ENCODE measurements at places on chromosomes 7 and 10.

DNA sequence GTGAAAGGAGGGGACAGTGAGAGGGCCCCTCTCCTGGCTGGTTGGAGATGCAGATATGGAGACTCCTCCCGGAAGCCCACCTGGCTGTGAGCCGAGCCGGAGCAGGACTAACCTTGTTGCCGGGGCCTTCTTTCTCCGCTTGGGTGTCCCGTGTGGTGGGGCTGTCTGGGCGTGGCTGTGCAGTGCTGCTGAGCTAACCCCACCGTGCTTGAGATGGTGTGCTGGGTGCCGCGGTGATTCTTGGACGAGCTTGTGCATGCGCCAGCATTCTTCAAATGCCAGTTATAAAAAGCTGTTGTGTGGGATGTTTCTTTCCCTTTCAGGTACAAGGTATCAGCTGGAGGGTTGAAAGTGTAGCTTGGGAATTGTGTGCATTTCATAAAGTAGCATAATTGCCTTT, 48.8 kb downstream of the DAGLB start:
- no peak for DNase-seq

DNA sequence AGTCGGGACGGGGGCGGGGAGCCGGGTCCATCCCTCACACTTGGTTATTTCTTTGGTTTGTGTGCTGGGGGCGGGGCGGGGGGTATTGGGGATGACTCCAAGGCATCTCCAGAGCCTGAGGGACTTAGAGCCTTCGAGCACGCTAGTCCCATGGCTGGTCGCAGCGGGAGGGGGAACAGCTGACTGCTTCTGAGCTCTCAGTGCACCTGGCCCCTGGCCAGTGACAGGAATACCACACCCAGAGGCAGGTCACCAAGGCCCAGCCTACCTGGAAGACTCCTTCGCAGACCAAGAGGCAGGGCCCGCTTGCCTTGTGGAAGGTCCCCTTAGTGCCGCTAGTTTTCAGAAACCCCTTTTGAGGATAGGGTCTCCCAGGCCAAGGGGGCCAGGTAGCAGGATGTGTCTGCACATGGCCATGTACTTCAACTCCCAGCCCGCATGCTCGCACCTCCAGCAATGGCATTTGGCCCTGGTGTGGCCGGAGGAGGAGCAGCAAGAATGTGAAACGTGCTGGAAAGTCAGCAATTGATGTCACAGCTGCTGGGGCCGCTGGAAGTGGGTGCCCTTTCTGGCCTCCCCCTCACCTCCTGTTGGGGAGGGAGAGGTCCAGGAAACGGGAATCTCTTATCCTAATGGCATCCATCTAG, 40.3 kb downstream of the AGAP3 start:
- DNase-seq: no peak

GRCh38 chr10:132850246-132850645, 64.3 kb upstream of the NKX6-2 start:
- DNase-seq: no peak

- no peak for DNase-seq
Observed at GRCh38 chr10:115606086-115606485, 512.9 kb downstream of the ATRNL1 start.

- no peak for DNase-seq
Observed at GRCh38 chr10:44178856-44179255, 206.0 kb downstream of the CXCL12 start.

DNA sequence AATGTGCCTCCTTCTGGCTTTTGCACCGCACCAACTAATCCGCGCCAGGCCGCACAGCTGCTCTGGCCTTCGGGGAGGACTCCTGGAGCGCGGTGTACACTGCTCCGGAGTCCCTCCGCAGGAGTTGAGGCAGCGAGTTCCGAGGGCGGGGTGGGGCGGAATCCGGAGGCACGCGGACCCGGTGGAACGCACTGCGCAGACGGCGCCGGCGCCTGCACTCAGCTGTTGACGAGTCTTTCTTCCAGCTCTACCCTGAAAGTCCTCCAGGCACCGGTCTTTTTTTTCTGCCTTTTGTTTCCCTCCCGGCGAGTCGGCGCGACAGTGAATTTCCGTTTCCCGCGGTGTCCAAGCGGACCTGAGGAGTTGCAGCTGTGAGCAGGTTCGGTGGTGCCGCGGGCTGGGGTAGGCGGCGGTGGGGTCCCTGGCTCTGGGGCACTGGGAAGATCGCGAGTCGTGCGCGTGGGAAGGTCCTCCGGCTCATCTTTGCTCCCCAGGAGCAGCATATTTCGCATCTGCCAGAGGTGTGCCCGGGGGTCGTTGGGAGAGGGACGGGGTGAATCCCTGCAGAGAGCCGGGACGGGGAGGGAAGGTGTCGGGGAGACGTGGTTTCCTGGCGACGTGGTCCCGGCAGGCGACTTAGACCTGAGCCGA, 44.1 kb downstream of the SFTPD start:
- no peak for DNase-seq

GRCh38 chr10:100693821-100694220, 51.6 kb upstream of the PAX2 start:
- no peak for DNase-seq

GRCh38 chr10:130141460-130141859, 5.3 kb downstream of the GLRX3 start:
- no peak for DNase-seq

DNA sequence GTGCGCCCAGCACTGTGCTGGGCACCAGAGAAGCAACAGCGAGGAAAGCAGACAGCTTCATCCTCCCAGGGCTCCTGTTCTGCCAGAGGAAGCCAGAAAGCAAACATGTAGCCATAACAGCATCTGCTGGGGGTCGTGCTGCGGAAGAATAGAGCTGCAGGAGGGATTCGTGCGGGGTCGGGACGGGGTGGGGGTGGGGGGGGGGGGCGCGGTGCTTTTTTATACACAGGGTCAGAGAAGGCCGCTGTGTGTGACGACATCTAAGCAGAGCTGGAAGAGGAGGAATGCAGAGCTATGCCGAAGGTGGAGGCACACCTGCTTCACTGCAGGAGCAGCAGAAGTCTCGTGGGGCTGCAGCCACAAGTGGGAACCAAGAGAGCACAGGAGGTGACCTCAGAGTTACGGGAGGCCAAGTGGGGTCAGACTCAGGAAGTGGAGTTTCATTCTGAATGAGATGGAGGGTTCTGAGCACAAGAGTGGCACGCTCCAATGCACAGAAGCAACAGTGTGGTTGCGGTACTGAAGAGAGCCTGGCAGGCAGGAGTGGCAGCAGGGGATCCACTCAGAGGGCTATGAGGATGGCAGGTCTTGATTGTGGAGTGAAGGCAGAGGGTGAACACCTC, 11.1 kb downstream of the PKD1L1 start:
- DNase-seq: peak; percentile 91

- no peak for DNase-seq
Observed at GRCh38 chr7:124250297-124251034, 217.6 kb upstream of the TMEM229A start.

- DNase-seq: no peak
Observed at GRCh38 chr7:25025218-25025671, 45.3 kb upstream of the OSBPL3 start.

GRCh38 chr10:62635127-62635526, 169.4 kb upstream of the ADO start:
- DNase-seq: no peak

GRCh38 chr7:23458044-23458443, 12.2 kb downstream of the IGF2BP3 start:
- no peak for DNase-seq

GRCh38 chr7:129298268-129298893, 73.6 kb downstream of the AHCYL2 start:
- DNase-seq: no peak

DNA sequence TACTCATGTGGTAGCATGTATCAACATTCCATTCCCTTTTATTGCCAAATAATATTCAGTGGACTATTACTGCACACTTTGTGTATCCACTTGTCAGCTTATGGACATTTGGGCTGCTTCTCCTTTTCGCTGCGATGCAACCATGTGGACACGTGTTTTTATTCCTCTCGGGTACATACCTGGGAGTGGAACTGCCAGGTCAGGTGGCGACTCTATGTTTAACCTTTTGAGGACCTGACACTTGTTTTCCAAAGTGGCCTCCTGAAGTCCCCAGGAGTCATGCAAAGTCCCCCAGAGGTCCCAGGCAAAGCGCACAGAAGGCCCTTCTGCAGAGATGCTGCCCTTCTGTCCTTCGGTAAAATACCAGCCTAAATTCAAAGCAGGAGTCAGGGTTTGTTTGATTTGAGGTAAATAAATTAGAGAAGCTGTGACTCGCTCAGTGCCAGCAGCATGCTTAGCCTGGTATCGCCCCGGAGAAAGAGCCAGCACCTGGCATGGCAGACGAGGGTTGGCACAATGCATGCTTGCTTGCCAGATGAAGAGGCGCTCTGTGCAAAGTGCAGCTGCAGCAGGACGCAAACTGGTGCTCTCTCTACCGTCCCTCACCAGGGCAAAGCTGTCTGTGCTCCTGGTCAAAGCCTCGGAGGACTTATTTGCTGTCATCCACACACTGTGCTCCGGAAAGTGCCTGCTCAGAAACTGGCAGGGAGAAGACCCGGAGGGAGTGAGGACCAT, 37.8 kb downstream of the HIPK2 start:
- DNase-seq: no peak

- no peak for DNase-seq
Observed at GRCh38 chr7:25405736-25406135, 177.4 kb upstream of the NPVF start.
